ENCODE measurements at places on chromosomes 7 and 10.
A peak's percentile ranks its signal among the peaks of the same experiment; 100 is the strongest.

- DNase-seq: peak; percentile 79
These were observed at the start of gene PTPN12 for GRCh38 chr7:77537136-77537777. TSS of gene PTPN12 (plus strand) at chr7:77537295. CDS start at chr7:77537547, 252 bp downstream.

- DNase-seq: no peak
These were observed 70.6 kb upstream of the PIK3CG start for GRCh38 chr7:106794276-106795083.

DNA sequence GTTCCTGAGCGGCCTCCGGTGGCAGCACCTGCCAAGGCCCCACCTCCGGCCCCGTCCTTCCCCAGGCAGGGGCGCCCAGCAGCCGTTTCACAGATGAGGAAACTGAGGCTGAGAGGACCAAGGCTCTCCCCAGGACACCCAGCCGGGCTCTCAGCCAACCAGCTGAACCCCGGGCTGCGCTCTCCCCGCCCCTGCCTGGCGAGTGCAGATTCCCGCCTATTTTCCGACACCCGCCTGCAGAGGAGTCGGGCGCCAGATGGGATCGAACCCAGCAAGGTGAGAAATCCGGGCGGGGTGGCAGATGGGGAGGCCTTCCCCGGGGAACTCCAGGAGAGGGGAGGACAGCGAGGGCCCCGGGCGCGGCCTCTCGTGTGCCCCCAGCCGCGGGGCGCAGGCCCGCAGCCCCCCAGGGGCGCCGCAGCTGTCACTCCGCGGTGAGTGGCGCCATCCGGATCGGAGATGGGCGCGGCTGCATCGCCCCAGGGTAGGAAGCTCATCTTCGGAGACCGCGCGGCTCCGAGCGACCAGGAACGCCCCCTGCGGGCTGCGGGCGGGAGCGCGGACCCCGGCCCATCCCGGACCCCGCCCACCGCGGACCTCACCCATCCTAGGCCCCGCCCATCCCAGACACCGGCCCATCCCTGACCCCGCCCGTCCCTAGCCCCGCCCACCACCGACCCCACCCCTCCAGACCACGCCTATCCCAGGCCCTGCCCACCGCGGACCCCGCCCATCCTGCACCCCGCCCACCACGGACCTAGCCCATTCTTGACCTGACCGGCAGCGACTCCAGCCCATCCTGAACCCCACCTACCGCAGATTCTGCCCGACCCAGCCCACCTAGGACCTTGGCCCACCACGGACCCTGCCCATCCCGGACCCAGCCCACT, 90.3 kb downstream of the MICALL2 start:
- DNase-seq: peak; percentile 71

DNA sequence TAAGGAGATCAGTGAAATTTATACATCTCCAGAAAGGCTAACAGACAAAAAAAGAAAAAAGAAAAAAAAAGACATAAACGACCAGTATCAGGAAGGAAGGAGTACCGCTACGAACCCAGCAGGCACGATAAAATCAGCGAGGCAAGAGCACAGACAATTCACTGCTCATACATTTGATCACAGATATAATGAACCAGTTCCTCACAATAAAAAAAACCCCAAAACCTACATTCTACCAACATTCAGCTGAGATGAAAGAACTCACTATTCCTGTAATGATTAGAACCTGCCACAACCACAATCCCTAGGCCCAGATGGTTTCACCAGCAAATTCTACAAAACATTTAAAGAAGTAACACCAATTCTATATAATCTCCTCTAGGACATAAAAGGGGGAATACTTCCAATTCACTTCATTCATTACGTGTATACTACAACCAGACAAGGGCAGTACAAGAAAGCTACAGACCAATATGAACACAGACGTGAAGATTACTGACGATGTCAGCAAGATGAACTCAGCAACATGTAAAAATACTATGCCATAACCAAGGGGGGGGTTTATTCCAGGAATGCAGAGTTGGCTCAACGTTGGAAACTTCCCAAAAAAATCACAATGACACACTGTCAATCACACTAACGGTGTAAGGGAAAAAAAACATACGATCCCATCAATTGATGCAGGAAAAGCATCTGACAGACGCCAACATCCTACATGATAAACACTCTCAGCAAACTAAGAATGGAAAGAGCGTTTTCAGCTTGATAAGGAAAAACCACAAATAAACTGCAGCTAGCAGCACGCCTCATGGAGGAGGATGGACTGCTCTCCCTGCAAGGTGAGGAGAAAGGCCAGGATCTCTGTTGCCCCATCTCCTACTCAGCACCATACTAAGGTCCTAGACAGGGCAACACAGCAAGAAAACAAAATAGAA, 256.2 kb downstream of the ELFN1 start:
- DNase-seq: no peak

DNA sequence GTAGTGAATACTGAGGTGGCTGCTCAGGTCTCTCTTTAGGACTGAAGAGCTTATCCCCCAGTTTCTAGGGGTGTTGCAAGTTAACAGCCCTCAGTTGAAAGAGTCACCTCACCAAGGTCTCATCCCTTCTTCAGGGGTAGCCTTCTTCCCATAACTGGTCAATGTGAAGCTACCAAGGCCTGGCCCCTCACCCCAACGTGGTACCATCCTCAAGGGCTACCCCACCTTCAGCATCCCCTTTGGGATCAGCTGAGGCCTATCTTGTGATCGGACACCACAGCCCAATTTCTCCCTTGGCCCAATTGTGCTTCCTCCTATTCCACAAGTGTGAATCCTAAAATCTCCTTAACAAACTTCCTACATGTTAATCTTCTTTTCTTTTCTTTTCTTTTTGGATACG, 289.5 kb upstream of the MKLN1 start:
- DNase-seq: no peak

- DNase-seq: no peak
These were observed 8.2 kb downstream of the TMEM270 start for GRCh38 chr7:73869011-73869798.

DNA sequence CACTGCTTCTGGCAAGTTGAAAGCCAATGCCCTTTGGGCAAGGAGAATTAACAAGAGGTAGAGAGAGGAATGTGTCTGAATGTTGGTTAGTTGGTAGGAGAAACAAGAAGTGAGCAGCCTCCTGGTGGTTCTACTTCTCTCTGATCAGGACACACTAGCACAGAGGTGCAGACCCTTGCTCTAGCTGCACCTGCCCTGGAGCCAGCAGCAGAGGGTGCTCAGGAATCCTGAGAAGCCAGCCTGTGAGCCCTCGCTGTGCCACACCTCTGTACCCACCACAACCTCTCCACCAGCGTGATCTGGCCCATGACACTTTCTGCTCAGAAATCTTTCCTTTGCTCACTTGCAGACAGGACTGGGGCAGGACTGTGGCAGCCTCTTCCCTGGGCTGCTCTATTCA, 364.7 kb downstream of the RPS24 start:
- no peak for DNase-seq

- peak; percentile 88 for DNase-seq
These were observed 165.1 kb downstream of the GLRX3 start for GRCh38 chr10:130301021-130301892.

DNA sequence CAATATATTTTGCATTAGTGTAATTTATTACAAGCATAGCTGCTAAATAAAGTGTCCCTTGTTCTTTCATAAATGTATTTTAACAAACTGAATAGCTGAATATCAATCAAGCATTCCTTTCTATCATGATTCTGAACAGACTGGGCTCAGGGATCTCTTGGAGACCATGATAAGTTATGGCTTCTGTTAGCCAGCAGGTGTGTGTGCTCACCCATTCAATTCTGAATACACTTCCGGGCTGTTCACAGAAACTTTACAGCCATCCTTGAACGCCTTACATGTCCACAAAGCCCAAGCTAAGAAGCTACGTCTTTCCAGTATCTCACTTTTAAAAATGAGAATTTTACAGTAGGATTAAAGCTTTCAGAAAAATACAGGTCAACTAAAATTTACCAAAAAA, 115.1 kb downstream of the SVIL start:
- no peak for DNase-seq

- no peak for DNase-seq
These were observed 17.1 kb downstream of the RAPGEF5 start for GRCh38 chr7:22339725-22340390.

- no peak for DNase-seq
These were observed 106.5 kb downstream of the PRLHR start for GRCh38 chr10:118488710-118489497.

DNA sequence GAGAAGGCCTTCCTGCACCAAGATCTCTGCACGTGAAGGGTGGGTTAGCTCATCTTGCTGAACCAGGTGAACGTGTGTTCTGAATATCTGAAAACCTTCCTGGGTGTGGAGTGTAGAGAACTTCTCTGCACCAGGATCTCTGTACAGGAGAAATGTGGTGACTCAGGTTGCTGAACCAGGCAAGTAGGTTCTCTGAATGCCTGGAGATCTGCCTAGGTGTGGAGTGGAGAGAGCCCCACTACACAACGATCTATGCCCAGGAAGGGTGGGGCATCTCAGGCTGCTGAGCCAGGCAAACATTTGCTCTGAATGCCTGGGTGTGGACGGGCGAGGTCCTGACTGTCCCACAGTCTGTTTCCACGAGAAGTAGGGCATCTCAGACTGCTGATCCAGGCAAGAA, 1002.3 kb upstream of the KCND2 start:
- DNase-seq: no peak

GRCh38 chr7:22417349-22417748, 60.4 kb upstream of the RAPGEF5 start:
- DNase-seq: no peak

DNA sequence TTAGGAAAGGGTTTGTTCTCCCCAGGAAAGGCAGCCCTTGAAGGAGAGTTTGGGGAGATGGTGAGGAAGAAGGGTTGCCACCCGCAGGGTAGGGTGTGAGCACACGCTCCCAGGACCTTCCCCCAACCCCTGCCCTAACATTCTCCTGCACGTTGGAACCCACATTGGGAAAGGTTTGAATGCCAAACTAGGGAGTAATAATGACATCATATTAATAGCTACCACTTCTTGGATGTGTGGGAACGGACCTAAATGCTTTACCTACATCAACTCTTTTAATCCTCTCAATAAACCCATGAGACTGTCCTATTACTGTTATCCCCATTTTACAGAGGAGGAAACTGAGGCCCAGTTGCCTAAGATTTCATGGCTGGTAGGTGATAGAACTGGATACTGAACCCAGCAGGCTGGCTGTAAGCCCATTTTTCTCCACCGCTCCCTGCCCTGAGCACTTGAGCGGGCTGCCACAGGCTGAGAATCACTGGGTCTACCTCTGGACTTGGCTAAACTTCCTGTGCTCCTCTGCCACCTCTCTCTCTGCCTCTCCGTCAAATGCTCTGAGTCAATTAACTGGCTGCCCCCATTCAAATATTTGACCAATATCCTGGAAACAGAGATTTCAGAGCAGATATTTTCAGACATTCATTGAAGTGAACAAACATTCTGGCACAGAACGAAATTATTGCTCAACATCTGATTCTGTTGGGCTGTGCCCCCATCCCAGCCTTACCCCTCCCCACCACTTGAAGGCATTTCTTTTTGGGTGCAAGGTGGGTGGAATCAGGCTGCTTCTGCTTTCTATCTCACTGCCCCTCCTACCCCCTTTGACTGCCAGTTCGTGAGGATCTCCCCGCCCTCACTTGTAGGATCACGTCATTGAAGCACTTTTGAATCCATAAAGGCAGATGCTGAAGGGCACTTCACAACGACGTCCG, 129.7 kb downstream of the C10orf105 start:
- no peak for DNase-seq
